EL (cell line): ENCODE measurements at places on chromosomes 13 and 19.

DNA sequence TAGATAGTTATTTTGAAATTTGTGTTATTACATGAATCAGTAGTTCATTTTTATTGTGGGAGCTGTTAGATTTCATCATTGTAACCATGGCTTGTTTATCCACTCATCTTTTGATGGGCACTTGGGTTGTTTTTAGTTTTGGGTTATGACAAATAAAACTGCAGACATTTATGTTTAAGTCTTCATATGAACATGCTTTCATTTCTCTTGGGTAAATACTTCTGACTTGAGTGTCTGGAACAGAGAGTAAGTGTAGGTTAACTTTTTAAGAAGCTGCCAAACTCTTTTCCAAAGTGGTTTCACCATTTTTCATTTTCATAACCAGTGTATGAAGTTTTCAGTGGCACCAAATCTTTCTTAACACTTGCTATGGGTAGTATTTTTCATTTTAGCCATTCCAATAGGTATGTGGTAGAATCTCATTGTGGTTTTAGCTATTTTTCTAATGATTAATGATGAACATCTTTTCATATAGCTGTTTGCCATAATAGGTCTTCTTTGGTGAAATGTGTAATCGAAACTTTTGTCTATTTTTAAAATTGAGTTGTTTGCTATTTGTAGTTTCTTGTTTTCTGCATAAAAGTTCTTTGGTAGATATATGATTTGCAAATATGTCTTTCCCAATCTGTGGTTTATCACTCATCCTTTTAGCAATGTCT, 17.9 kb downstream of the SLAIN1 start:
- DNase-seq: no peak

- DNase-seq: no peak
Measured at GRCh38 chr19:39512988-39513387, 2.0 kb upstream of the SELENOV start.

DNA sequence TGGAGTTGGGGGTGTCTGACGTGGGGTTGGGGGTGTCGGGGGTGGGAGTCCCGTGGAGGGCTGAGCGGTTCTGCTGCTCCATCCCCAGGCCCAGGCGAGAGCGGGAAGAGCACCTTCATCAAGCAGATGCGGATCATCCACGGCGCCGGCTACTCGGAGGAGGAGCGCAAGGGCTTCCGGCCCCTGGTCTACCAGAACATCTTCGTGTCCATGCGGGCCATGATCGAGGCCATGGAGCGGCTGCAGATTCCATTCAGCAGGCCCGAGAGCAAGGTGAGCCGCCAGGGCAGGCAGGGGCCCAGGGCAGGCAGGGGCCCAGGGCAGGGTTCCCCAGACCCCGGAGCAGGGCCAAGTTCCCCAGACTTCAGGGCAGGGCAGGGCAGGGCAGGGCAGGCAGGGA, 12.7 kb downstream of the GNA15 start:
- DNase-seq: no peak

DNA sequence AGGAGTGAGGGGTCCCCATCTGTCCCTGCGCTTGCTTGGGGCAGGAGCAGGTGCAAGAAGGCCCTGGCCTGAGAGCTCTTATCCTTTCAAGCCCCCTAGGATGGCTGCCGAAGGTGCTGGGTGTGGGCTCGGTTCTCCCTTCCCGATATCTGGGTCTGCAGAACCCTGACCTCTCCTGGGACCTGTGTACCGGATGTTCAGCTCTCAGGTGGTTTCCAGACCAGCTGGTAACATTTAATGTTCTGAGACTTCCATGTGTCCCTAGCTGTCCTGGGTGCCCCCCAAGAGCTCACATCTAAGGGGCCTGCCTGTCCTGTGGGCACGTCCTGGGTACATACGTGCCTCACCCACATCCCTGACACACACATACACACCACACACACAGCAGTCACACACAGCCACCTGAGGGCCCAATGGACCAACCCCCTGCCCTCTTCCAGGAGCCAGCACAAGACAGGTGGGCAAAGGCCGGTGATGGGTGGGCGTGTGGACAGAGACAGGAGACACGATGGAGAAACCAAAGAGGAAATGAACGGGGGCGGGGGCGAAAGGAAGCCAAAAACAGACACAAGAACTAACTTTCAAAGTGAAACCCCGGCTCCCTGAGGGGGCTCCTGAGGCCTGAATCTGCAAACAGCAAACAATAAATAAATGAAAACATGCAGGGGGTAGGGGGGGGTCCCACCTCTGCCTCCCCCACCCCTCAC, 124.3 kb downstream of the PTPRS start:
- no peak for DNase-seq

DNA sequence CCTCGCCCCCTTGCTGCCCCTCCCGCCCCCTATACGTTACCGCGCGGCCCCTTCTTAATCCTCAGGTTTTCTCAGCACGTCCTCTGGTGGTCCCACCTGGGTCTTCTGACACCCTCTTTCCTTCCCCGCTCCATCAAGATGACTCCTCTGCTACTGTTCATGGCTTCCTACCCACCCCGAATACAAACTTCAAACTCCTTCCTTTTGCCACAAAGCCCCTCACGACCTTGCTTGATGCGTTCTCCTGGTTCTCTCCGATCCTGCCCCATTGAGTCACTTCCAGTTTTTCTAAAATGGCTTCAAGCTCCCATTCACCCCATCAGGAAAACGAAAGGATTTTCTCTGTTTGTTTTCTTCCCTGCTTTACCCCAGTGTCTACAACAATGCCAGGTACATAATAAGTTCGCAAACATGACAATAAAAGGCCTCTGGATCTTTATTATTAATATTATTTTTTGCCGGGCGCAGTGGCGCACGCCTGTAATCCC, 734 bp upstream of the SERTAD3 start:
- DNase-seq: no peak

- DNase-seq: no peak
Measured at GRCh38 chr19:52296400-52296772, 583 bp upstream of the ZNF480 start.

GRCh38 chr19:45161738-45162607, 1.2 kb upstream of the NKPD1 start:
- peak; percentile 39 for DNase-seq

- no peak for DNase-seq
Measured at GRCh38 chr19:48795685-48796070, 15.2 kb downstream of the BCAT2 start.

GRCh38 chr13:26538363-26539317, 18.8 kb upstream of the WASF3 start:
- DNase-seq: no peak

GRCh38 chr13:113425941-113426590, 27.2 kb downstream of the ADPRHL1 start:
- DNase-seq: no peak

- peak; percentile 43 for DNase-seq
Measured at GRCh38 chr19:15629003-15629880, 11.5 kb upstream of the CYP4F3 start.

- no peak for DNase-seq
Measured at GRCh38 chr19:49887665-49888509, 8.8 kb downstream of the IL4I1 start.

GRCh38 chr19:14118165-14119051, 846 bp upstream of the PRKACA start:
- DNase-seq: peak; percentile 59

- no peak for DNase-seq
Measured at GRCh38 chr13:67106502-67107057, 123.6 kb downstream of the PCDH9 start.

GRCh38 chr13:30002577-30002976, 152.2 kb upstream of the UBL3 start:
- peak; percentile 88 for DNase-seq

DNA sequence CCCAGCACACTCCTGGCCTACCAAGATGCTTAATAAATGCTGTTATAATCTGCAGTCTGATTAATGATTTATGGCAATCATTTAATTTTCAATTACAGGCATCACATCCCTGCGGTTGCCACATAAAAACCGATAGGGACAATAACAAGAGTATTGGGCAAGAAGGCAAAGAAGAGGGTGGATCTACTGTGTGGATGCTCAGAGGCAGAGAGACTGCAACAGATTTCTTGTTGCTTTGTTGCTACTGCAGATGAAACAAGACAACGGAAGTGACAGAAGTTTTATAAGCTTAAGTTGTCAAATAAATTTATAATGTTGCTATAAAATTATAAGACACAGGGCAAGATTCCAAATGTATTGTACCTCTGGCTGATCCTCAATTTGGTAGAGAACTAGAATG, 154.8 kb downstream of the ABCC4 start:
- DNase-seq: no peak

DNA sequence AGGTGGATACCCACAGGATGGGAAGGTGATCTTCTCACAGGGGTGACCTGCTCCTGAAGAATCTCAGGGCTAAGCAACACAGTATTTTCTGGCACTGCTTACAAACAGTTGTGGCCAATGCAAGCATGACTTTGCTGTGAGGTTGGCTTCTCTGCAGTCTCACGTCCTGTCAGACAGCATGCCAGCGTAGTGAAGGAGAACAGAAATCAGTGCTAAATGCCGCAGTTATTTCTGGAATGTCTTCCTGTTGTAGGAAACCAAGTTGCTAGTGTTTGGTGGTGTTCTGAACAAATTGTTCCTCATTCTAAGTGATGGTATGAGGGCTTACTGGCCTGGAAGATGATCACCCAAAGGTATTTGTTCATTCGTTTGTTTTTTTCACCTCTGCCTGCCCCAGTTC, 320.1 kb downstream of the MTUS2 start:
- peak; percentile 90 for DNase-seq

DNA sequence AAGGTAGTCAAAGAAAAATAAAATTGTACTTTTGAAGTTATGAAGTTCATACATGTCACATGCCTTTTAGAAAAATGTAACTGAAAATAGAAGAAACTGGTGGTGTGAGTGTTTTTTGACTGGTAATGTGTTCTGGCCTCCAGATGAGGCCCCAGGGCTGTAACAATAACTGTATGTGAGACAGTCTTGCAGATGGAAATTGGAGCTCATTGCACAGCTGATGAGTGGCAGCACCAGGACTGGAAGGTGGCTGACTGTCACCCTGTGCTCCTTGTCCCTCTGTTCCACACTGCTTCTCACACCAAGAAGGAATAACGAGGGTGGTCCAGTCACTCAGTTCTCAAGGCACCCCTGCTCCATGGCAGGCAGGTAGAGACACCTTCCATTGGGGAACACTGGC, 215.6 kb downstream of the SLC7A1 start:
- DNase-seq: no peak

DNA sequence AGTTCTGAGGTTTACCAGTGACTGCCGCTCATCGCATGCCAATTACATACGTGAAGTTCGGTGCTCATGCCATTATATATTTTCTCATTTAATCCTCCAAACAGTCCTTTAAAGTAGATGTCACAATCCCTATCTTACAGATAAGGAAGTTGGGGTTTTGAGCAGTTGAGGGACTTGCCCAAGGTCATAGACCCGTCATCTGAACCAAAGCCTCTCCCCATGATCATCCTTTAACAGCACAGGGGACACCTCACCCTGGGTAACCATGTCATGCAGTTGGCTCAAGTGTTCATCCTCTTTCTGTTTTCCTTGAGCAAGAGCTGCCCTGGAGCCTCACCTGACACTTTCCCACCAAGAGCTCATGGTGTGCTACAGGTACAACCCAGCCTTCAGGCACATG, 69.1 kb downstream of the HSPH1 start:
- DNase-seq: no peak

- DNase-seq: no peak
Measured at GRCh38 chr19:7779631-7780486, 16.8 kb downstream of the CLEC4M start.

DNA sequence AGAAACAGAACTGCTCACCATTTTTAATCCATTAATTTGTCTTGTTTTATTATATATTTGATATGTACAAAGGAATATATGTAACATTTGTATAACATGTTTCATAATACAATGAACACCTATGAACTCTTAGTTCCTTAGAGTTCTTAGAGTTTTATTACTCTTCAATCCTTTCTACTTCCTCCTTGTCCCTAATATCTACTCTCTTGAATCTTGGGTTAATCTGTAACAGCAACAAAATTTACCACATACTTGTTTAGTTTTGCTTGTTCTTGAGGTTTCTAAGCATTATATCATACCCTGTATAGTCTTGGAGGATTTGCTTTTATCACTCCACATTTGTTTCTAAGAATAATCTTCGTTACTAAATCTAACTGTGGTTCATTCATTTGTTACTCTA, 151.4 kb downstream of the PDS5B start:
- DNase-seq: no peak

DNA sequence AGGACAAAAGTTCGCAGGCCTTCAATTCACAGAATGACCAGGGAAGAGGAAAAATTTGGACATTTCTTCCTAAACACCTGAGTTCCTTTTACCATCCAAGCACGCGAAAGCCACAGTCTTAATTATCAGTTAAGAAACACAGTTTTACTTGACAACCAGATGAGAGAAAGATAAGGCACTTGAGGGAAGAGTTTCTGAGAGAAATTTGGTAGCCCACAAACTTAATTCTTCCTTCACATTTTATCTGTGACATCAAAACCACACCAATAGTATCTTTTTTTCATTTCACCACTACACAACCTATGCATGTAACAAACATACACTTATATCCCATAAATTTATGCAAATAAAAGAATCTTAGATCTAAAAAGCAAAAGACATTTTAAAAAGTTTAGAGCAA, 326.6 kb downstream of the MZT1 start:
- no peak for DNase-seq

DNA sequence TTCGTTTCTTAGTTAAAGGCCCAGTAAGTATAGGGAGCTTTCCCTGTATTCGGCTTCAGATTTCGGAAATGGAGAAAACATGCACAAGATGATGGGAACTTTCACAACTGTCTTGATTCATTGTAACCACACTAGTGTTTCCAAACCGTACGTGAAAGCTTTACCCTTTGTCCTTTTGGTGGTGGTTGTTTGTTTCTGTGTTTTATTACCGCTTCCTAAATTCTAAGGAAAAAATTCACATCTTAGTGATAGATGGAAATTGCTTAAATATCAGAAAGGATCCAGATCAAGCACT, 504 bp upstream of the VWA8 start:
- DNase-seq: no peak

DNA sequence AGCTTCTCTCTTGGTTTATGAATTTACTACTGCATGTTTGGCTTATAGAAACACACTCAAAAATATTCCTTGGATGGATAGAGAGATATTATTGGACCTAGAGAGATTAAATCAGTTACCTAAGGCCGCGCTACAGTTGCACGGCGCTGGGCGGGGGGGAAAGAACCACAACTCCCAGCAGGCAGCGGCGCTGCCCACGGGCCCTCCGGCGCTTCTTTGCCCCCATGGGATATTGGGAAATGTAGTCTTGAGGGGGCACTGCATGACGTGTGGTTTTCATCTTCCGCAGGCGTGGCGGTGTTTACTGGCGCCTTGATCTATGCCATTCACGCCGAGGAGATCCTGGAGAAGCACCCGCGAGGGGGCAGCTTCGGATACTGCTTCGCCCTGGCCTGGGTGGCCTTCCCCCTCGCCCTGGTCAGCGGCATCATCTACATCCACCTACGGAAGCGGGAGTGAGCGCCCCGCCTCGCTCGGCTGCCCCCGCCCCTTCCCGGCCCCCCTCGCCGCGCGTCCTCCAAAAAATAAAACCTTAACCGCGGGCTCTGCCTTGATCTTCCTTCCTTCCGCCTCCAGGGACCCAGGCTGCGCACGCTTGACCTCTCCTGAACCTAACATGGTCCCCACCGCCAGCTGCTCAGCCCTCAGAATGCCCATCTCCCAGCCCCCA, 4.8 kb downstream of the EMP3 start:
- no peak for DNase-seq

GRCh38 chr19:1268226-1269064, 687 bp upstream of the CIRBP start:
- DNase-seq: no peak
